ENCODE measurements at places on chromosomes 5 and 9.

DNA sequence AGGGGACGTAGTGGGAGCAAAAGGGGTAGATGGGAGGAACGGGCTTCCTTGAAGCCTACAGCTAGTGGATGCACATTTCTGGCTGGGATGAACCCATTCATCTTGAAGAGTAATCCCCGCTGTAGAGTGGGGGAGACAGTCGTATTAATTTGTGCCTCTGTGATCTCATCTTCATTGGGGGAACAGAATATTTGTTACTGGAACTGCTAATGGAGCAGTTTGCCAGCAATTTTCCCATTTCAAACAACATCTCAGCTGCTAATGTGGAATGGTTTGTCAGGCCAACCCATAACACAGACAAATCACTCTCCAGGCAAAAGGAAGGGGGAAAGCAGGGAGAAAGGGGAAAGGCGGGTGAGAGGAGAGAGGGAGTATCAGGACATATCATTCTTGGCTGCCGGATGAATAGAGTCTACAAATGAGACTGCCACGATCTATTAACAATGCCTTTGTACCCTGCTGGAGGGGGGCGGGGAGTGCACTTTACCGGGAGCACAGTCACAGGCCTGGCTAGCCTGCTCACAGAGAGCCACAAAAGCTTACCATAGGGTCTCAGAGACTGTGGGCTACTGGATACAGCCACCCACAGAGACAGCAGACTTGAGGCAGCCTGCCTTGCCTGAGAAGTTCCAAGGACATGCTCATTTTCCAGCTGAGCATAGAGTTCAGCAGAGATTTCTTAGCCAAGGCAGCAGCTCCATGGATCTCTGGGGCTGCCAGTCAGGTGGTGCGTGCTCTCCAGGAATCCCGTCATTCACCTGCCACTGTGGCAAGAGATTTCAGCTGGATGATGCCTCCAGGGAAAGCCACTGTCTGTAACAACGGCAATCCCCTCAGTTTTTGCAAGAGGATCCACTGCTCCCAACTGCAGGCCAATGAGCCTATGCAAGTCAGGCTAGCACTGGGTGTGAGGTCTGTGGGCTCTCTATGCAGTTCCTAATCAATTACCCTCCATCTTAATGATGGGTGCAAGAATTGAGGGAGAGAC, 217.7 kb upstream of the PANK3 start:
- DNase-seq = no peak

DNA sequence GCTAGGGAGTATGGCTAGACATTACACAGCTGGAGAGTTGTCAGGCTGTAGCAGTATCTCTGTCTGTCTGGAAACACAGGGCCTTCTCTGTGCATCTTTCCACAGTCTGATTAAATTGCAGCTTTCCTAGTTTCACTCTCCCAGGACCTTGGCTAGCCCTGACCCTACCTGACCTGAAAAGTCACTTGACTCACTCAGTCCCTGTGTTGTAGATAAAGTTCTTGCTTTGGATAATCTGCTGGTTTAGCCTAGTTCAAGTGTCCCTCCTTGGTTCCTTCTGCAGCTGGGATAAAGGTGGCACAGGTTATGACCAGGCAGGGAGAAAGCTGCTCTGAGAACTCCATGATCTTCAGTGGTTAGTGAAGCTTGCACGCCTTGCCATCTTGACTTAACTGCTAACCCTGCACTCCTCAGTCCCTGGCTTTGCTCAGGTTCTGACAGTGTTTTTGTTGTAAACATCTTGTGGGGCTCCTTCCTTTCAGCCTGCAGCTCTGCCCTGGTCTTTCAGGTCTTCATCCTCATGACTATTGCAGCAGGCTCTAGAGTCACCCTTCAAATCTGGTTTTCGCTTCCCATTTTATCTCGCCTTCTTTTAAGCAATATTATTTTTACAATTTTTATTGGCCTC, 101.0 kb downstream of the PIP5K1B start:
- no peak for DNase-seq

- DNase-seq = no peak
These were observed 228.9 kb downstream of the CDK5RAP2 start for GRCh38 chr9:120351106-120351505.

DNA sequence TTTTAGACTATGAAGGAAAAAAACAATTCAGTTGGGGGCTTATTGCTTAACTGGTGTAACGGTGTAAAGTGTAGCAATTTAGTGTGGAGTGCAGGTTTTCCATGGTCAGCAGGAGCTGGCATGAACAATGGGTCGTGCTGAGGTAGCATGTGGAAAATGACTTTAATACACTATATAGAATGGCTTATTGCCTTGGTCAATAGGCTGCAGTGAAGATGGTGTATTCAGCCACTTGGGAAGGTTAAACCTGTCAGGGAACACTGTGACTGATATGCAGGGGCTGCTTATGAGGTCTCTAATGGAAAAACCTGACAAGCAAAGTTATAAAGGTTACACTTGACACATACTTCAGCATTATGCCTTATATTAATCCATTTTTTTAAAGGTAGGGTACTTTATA, 764.7 kb upstream of the ARRDC3 start:
- DNase-seq = no peak

GRCh38 chr9:81137976-81138568, 551.3 kb downstream of the TLE1 start:
- DNase-seq = no peak

GRCh38 chr5:32673272-32673671, 37.8 kb upstream of the NPR3 start:
- DNase-seq = no peak

DNA sequence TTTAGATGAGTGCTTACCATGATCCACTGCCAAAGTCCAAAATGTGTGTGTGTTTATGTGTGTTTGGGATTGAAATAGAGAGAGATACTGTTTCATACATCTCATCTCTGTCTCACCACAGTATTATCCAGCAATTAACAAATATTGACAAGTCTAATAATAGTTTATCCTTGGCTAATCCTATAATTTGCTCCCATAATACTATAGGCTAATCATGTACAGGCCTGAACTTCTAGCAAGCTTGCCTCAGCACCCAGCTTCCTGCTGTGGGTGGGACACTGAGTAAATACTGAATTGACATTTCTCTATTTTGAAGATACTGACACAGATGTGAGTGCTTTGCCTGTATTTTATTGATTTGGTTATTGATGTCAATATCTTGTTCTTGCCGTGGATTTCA, 35.3 kb upstream of the KCNV2 start:
- no peak for DNase-seq

- no peak for DNase-seq
These were observed 52.9 kb downstream of the C9orf50 start for GRCh38 chr9:129567842-129568559.

DNA sequence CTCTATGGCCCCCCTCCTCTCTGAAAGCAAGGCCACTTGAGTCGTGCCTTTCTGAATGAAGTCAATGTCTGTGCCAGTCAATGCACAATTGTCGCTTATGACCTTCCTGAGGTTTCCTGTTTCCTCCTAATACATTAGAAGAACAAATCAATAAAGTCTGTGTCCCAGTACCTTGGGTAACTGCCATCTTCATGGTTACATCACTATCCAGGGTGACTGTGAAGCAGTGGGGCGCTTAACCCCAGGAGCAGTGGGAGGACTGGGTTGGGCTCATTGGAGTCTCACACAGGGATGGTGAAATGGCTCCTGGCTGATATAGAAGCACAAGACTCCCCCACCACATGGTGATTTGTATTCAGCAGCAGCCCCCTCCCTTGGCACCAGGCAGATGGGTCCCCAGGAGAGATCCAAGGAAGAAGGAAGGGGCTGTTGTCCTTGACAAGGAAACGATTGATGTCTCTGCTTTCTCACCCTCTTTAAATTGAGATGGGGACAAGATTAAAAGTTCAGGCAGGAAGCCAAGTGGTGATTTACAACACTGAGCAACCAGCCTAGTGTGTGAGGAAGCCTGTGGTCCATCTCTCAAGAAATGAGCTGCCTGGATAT, 261.9 kb upstream of the ZNF462 start:
- DNase-seq = no peak

DNA sequence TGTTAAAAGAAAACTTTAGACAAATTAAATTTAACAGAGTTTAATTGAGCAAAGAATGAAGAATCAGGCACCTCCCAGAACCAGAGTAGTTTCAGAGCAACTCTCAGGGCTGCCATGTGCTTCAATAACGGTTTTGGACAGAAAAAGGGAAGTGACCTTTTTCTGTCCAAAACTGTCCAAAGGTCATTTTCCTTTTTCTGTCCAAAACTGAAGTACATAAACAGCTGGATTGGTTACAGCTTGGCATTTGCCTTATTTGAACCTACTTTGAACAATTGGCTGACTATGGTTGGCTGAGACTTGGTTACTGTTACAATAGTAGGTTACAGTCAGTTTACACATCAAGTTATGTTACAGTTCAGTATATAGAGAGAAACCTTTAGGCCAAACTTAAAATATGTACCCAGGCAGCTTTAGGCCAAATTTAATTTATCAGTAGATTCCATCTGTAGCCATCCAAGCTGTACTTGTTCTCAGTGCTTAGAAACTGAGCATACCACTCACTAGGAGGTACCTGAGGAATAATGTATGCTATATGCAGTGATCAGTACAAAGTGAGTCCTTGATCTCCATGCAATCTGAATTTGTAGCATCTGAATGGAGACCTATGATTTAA, 44.0 kb downstream of the C9orf85 start:
- no peak for DNase-seq

DNA sequence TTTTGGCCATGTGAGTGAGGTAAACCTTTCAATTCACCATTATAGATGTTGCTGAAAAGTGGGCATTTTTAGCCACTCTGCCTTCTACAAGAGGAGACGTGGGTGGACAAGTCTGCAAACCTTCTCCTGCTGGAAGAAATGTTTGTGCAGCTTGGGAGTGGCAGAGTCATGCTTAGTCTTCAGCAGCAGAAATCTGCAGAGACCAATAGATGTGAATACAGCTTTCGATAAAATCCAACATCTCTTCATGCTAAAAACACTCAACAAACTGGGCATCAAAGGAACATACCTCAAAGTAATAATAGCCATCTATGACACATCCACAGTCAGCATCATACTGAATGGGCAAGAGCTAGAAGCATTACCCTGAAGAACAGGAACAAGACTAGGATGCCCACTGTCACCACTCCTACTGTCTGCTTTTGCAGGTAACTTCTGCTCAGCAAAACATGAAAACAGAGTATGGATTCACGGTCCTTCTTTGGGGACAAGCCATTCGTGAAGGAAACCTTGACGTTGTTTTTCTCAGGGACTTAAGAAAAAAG, 91.3 kb downstream of the RALGPS1 start:
- no peak for DNase-seq

- no peak for DNase-seq
These were observed 1.1 kb upstream of the DCANP1 start for GRCh38 chr5:135448071-135448739.

GRCh38 chr5:54868511-54869483, 116.6 kb downstream of the ESM1 start:
- DNase-seq = no peak

DNA sequence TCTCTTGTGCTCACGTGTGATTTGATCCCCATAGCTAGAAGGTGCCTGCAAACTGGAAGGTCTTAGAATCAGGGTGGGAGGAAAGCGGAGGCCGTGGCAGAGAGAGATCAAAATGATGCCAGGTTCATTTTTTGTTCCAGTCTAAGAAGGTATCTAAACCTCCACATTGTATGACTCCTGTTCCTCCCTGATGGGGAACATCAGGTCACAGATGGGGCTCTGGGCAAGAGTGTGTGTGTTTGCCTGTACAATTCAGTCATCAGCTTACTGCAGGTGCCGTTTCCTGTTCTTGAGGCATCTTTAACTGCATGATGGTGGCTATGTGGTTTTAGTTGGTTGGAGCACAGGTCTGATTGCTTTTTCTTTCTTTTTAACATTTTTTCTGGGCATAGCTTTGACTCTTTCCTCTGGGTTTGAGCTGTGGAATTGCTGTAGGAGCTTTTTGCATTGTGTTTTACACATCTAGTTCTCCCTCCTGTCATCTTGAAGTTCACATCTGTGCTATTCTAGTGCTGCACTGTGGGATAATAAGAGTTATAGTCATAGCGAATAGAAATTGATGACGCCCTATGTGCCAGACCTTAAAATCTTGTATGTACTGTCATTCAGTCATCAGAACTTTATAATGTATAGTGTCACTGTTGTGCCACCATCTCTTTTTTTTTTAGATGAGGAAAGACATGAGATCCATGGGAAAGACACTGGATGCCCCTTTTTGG, 30.8 kb downstream of the ARHGAP26 start:
- peak; percentile 15 for DNase-seq

DNA sequence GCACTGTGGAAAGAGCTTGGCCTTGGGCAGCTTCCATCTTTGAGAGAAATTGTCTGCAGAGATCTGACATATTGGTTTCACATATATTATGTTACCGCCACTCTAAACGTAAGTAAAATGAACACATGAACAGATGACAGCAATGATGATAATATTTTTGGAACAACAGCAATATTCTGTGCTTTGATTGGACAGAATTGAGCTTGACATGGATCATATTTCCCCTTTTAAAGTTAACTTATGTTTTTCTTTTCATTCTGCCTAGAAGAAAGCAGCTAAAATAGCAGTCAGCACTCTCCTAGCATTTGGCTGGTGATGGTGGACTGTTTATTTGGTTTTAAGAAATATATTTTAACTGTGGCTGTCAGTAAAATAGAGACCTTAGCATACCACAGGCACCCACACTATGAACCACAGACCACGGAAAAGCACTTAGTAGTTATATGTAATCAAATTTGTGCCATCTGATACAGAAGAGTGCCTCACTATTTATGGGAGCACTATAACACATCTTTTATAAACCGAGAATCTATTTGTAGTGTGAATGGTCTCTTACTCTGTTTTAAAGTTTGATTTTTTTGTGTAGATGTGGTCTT, 1.8 kb upstream of the CFAP95 start:
- DNase-seq = no peak

DNA sequence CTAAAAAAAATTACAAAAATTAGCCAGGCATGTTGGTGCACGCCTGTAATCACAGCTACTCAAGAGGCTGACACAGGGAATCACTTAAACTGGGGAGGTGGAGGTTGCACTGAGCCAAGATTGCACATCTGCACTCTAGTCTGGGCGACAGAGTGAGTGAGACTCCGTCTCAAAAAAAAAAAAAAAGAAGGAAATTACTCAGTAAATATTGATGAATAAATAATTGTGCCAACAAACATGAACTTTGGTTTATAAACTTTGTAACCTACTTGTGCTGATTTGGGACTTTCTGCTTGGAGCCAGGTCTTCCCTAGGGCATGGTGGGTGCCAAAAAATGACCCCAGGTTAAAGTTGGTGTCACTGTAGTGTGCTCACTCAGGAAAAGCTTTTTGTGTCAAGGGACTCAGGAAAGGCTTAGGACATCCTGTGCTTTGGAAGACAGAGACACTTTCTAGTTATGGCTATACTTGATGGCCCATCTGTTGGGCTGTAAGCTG, 19.0 kb downstream of the ABLIM3 start:
- no peak for DNase-seq

- no peak for DNase-seq
These were observed 28.2 kb upstream of the FOXI1 start for GRCh38 chr5:170077526-170077925.

- peak; percentile 79 for DNase-seq
These were observed at the start of gene SEC24A for GRCh38 chr5:134648425-134649162. TSS of gene SEC24A (plus strand) at chr5:134648785. CDS start at chr5:134649077, 292 bp downstream.

DNA sequence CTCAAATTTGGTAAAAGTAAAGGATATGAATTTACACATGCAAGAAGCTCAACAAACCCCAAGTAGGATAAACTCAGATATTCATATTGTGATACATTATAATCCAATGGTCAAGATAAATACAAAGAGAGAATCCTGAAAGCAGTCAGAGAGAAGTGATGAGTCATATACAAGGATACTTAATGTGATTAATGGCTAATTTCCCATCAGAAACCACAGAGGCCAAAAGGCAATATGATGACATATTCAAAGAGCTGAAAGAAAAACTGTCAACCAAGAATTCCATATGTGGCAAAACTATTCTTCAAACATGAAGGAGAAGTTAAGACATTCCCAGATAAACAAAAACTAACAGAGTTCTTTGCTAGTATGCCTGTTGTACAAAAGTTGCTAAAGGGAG, 19.5 kb upstream of the IRF1 start:
- DNase-seq = no peak
